ENCODE measurements at places on chromosomes 5 and 9. TPM values are rescaled to one million over a fixed set of nuclear protein-coding genes. Genes with fewer than 3 reads are reported as not detected.

Gene CCNI2
- 8.4 TPM for total RNA-seq

Gene TAF11L13
- not detected for total RNA-seq

Gene TSPAN17
- 48.0 TPM for total RNA-seq

Gene SMIM33
- 2.1 TPM for total RNA-seq

Gene HNRNPK
- 655 TPM for total RNA-seq

Gene IRX4
- total RNA-seq: not detected

Gene RXRA
- 6.4 TPM for total RNA-seq

Gene KLF4
- total RNA-seq: not detected

Gene GNA14
- not detected for total RNA-seq

Gene TAS2R1
- not detected for total RNA-seq

Gene ENTPD2
- 0.25 TPM for total RNA-seq
